ENCODE measurements at places on chromosomes 7 and 10. TPM values are rescaled to one million over a fixed set of nuclear protein-coding genes. Genes with fewer than 3 reads are reported as not detected.

- no peak for DNase-seq
- no peak overlapping the region for H3K27ac ChIP-seq
- no peaks in the 10 kb centered on the region for H3K4me1 ChIP-seq
- no peak overlapping the region for H3K4me3 ChIP-seq
Observed at GRCh38 chr7:47779341-47779771, 168.9 kb downstream of the PKD1L1 start.

DNA sequence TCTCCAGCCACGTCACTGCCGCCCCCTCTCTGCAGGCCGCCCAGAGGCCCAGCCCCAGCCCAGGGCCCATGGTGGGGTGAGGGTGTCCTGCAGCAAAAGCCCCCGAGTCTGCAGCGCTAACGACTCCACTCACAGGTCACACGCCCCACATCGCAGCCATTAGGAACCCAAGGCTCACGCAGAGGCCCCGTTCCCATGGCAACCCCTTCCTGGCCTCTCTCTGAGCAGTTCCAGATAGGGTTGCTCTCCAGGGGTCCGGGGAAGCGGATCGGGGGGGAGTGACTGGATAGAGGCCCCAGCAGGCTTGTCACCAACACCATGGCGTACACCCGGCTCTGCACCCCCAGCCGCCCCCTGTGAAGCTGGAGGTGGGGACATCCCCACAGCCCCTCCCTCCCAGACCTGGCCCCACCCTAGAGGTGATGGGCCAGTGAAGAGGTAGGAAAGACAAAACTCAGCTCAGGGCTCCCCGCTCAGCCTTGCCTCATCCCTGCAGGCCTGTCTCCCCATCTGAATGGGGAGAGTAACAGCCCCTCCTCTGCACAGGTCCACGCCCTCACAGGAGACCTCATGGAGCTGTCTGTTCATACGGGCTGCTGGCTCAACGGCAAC is 41.2 kb downstream of the TNRC18 start:
- DNase-seq, result no peak
- H3K36me3 ChIP-seq, result peaks cover 32% of the 10 kb centered on the region
- peaks cover 3% of the 10 kb centered on the region for H3K4me1 ChIP-seq
- H3K4me3 ChIP-seq, result no peak overlapping the region

Gene UPK3BL1
- total RNA-seq, result 11.5 TPM

DNA sequence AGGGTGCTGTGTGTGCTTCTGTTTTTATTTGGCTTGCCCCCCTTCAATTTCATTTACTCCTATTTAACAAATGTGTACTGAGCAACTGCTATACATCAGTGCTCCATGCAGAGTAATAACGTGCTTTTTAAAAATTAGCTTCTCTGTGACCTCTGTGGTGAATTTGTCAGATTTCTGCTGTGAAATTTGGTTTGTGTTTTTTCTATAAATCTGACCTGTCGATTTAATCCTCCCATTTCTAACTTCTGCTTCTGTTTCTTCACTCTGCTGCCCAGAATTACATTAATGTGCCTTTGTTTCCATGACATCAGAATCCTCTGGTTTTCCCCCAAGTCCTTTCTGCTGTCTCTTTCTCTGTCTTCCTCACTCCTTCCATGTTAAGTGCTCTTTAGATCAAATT is 123.8 kb upstream of the CACNA2D1 start:
- no peaks in the 10 kb centered on the region for H3K27me3 ChIP-seq
- no peaks in the 10 kb centered on the region for H3K4me1 ChIP-seq
- H3K27ac ChIP-seq, result no peak overlapping the region
- DNase-seq, result peak; percentile 4
- no peaks in the 10 kb centered on the region for H3K36me3 ChIP-seq
- no peak overlapping the region for H3K4me3 ChIP-seq

Gene PDE1C
- 2.4 TPM for total RNA-seq

- DNase-seq, result no peak
- H3K36me3 ChIP-seq, result peaks cover 3% of the 10 kb centered on the region
- no peak overlapping the region for H3K27ac ChIP-seq
Observed at GRCh38 chr10:6239213-6239991, 36.7 kb downstream of the PFKFB3 start.

Gene COL26A1
- total RNA-seq, result 3.0 TPM

DNA sequence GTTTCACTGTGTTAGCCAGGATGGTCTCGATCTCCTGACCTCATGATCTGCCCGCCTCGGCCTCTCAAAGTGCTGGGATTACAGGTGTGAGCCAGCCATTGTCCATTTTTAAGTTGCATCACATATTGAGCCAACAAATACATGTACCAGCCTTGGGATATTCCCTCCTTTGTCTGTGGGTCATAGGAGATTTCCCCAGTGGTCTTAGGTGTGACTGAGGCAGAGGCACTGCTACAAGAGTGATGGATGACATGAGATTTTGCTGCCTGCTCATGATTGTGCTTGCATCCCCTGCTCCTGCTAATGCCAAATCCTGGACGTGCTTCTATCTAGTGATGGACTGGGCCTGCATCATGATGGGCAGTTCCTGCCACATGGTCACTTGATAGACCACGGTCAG is 10.7 kb upstream of the GIMAP6 start:
- H3K36me3 ChIP-seq, result no peaks in the 10 kb centered on the region
- no peaks in the 10 kb centered on the region for H3K4me1 ChIP-seq
- no peak for DNase-seq
- no peak overlapping the region for H3K27ac ChIP-seq

Gene GHRHR
- total RNA-seq, result 0.42 TPM

GRCh38 chr10:33123680-33124079 is 165.7 kb upstream of the ITGB1 start:
- DNase-seq, result no peak
- H3K36me3 ChIP-seq, result no peaks in the 10 kb centered on the region
- no peaks in the 10 kb centered on the region for H3K27me3 ChIP-seq
- H3K4me3 ChIP-seq, result no peak overlapping the region
- no peak overlapping the region for H3K27ac ChIP-seq

Gene LEP
- 0.05 TPM for total RNA-seq

- H3K4me3 ChIP-seq, result no peak overlapping the region
- no peaks in the 10 kb centered on the region for H3K4me1 ChIP-seq
- no peak overlapping the region for H3K27ac ChIP-seq
Observed at GRCh38 chr7:35520810-35521625, 173.9 kb downstream of the HERPUD2 start.

- no peak overlapping the region for H3K4me3 ChIP-seq
- no peaks in the 10 kb centered on the region for H3K36me3 ChIP-seq
- no peak overlapping the region for H3K27ac ChIP-seq
- no peak for DNase-seq
- peaks cover 8% of the 10 kb centered on the region for H3K4me1 ChIP-seq
Observed at GRCh38 chr7:353746-354325, 63.9 kb downstream of the FOXL3 start.

Gene PIK3CG
- 22.4 TPM for total RNA-seq

Gene FAM180A
- 0.05 TPM for total RNA-seq

GRCh38 chr7:1210979-1211608 is 21.6 kb upstream of the UNCX start:
- peaks cover 59% of the 10 kb centered on the region for H3K27me3 ChIP-seq
- DNase-seq, result no peak
- H3K36me3 ChIP-seq, result no peaks in the 10 kb centered on the region
- no peak overlapping the region for H3K4me3 ChIP-seq
- peak overlapping the region; percentile 53 for H3K27ac ChIP-seq
- H3K4me1 ChIP-seq, result peaks cover 5% of the 10 kb centered on the region

DNA sequence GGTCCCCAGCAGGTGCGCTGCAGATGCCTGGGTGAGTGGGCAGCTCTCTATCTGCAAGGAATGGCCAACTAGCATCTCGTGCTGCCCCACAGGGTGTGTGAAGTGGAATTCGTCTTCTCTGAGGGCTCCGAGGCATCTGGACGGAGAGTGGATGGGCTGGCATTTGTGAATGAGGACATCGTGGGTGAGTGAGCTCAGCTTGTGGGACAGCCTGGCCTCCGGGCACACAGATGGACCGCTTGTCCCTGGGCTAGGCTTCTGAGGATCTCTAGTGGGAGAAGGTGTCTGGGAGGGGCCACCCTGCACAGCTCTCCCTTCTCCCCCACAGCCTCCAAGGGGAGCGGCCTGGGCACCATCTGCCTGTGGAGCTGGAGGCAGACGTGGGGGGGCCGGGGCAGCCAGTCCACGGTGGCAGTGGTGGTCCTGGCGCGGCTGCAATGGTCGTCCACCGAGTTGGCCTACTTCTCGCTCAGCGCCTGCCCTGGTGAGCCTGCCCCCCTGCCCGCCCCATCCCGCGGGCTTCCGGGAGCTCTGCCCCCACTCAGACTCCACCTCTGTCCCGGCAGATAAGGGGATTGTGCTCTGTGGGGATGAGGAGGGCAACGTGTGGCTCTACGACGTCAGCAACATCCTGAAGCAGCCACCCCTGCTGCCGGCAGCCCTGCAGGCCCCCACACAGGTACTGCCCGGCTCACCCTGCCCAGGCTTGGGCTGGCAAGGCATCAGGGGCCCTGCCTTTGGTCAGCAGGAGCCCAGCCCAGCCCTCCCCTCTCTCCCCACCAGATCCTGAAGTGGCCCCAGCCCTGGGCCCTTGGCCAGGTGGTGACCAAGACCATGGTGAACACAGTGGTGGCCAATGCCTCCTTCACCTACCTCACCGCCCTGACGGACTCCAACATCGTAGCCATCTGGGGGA is 6.3 kb downstream of the POLR2J start:
- no peak overlapping the region for H3K4me3 ChIP-seq
- H3K36me3 ChIP-seq, result peaks cover 49% of the 10 kb centered on the region
- no peaks in the 10 kb centered on the region for H3K4me1 ChIP-seq
- DNase-seq, result no peak

Gene ITIH2
- total RNA-seq, result 0.19 TPM

DNA sequence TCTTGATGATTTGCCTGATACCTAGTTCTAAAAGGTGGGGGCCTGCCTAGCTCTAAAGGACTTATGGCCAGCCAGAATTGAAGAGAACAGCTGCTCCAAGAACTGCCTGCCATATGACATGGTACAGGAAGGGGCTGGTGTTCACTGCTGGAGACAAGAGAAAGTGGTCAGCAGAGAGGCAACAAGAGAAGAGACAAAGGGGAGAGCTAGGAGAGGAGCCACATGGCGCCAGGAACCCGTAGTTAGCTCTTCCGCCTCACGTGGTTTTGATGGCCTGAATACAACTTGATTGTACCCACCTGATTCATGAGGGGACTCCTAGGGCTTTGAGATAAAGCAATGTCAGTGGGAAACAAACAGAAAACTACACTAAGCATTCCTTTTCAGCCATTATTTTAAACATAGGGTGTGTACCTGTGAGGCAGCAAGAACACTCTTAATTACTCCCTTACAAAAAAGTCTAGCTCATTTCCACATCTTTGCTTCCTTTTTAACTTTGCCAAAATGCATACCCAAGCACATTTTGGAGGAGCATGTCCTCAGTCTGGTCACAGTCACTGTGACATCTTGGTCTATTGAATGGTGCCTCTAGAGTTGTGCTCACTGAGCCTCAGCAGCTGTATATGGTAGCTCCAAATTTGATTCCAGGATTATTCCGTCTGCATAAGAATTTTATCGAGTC is 71.6 kb downstream of the CCDC71L start:
- no peaks in the 10 kb centered on the region for H3K27me3 ChIP-seq
- no peak for DNase-seq
- no peak overlapping the region for H3K4me3 ChIP-seq
- peaks cover 5% of the 10 kb centered on the region for H3K4me1 ChIP-seq
- peak overlapping the region; percentile 6 for H3K27ac ChIP-seq
- no peaks in the 10 kb centered on the region for H3K36me3 ChIP-seq

Gene PSD
- 4.6 TPM for total RNA-seq

DNA sequence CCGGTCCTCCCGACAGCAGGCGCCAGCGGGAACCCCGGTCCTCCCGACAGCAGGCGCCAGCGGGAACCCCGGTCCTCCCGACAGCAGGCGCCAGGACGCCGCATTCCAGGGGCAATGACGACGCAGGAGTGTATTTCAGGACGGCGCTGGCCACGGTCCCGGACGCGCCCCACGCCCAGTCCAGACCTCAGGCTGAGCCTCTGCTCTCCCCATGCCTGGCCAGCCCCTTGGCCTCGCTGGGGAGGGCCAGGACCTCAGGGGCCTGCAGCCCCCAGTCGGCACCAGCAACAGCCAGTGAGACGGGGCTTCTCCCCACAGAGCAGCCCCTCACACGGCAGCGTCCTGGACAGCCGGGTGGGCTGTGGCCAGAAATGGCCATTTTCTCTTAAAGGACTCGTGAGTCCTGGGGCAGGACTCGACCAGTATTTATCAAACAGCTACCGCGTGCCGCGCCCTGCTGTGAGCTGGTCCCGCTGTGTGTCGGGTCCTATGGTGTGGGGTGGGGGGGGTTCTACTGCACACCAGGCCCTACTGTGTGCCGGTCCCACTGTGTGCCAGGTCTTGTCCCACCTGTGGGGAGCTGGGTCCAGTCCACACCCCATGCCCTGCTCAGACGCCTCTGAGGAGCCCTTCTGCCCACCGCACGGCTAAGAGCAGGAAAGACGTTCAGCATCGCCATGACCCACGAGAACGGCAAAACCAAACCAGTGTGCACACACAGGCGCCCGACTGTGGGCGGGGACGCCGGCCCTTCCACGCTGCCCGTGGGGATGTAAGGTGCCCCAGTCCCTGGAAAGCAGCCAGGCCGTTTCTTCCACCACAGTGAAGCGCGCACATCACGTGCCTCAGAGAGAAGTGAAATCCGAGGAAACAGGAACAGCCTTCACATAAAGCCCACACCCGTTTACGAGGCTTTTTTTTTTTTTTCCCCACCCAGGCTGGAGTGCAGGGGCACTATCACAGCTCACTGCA is 33.3 kb downstream of the GET4 start:
- no peak for DNase-seq
- no peaks in the 10 kb centered on the region for H3K36me3 ChIP-seq
- no peak overlapping the region for H3K4me3 ChIP-seq
- peaks cover 47% of the 10 kb centered on the region for H3K27me3 ChIP-seq
- no peak overlapping the region for H3K27ac ChIP-seq

Gene TMEM196
- total RNA-seq, result 0.05 TPM

DNA sequence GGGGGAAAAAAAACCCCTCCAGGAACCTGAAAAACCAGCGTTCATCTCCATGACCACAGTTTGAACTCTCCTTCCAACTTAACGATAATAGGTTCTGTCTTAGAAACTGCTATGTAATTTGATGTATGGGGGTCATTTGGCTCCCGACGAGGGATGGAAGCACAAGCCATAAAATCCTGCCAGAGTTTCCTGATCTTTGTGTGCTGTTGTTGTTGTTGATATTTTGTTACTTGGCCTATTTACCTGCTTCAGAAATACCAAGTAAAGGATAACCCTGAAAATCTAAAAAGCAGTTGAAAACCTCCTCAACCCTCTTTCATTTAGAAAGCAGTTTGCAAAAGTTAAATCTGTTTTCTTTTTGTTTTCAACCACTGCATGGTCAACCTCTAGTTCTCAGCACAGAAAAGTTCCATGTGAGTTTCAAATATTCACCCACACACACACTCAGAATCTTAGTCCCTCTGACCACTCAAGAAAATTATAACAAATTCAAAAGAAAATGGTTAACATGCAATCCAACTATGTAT is 9.3 kb upstream of the HOXA2 start:
- no peaks in the 10 kb centered on the region for H3K36me3 ChIP-seq
- no peak overlapping the region for H3K27ac ChIP-seq
- H3K4me1 ChIP-seq, result peaks cover 8% of the 10 kb centered on the region
- DNase-seq, result no peak
- H3K27me3 ChIP-seq, result no peaks in the 10 kb centered on the region

DNA sequence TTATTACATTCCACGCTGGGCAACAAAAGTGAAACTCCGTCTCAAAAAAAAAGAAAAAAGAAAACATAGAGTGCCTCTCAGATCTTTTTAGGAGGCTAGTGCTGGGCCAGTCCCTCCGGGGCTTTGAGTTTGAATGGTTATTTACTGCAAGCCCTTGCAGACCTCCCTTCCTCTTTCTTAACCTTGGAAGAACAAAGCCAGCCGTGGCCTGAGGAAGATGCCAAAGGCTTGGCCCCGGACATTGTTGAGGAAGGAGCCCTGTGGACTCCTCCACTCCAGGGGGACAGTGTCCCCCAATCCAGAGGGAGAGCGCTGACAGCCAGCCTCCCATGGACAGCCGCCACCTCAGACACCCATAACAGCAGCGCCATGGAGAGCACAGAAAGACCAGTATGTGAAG is 5.0 kb downstream of the TSPAN33 start:
- no peaks in the 10 kb centered on the region for H3K27me3 ChIP-seq
- peaks cover 9% of the 10 kb centered on the region for H3K4me1 ChIP-seq
- H3K36me3 ChIP-seq, result no peaks in the 10 kb centered on the region
- no peak for DNase-seq

Gene CDHR3
- total RNA-seq, result 2.2 TPM
